CD4-positive, alpha-beta T cell treated with Interleukin-2 at 100 ng/mL for 4 hours (primary cell): ENCODE measurements at places on chromosomes 16 and 17.

- no peak for DNase-seq
These were observed 24.3 kb downstream of the HLF start for GRCh38 chr17:55289106-55289446.

- DNase-seq: no peak
These were observed 17.9 kb upstream of the NSMCE1 start for GRCh38 chr16:27286451-27286850.

DNA sequence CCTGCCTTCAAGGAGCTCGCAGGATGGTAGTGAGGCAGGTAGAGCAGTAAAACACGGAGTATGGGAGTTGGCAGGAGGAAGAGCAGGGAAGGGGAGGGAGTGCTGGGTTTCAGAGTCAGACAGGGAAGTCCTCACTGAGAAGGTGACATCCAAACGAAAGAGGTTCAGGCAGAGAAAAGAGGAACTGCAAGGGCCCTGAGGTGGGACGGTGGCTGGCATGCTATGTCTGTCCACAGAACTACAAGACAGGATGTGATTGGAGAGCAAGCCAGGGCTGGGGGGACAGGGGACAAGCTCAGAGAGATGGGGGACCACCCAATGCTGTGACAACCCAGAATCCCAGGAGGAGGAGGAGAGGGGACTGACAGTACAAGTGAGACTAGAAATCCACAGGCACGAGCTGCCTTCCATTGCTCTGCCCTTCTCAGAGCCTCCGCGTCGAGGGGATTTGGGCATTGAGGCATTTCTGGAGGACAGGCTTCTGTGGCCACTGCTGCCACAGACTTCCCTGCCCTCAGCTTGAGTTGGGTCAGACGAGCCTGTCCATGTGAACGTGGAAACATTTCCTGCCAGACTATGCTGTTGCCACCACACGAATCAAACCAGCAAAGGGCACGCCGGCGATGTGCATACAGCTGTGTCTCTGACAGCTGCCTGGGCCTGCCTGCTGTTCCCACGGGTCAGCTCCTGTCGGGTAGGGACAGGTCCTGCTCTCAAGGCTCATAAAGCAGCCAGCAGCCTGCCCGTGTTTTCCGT lies 100.1 kb downstream of the RAB11FIP4 start:
- peak; percentile 6 for DNase-seq

DNA sequence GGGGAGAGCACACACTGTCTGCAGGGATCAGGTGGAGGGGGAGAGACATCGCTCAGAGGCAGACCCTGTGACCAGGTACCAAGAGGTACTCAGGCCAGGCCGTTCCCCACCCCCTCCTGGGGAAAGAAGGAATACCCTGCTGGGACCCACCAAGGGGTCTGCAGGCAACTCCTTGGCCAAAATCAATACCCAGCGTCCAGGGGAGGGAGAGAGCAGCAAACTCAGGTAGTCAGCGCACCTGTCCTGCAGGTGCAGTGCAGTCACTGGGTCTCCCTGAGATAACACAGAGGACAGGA lies 57.5 kb upstream of the DOC2B start:
- DNase-seq: no peak

- DNase-seq: no peak
These were observed 26.6 kb upstream of the GINS3 start for GRCh38 chr16:58365623-58366022.

DNA sequence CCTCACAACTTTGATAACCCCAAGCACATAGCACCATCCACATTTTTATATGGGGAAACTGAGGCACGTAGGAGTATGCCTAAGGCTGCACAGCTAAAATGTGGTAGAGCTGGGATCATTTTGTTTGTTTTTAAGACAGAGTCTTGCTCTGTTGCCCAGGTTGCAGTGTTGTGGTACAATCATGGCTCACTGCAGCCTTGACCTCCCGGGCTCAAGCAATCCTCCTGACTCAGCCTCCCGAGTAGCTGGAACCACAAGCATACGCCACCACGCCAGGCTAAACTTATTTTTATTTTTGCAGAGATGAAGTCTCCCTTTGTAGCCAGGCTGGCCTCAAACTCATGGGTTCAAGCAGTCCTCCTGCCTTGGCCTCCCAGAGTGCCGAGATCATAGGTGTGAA lies 81.0 kb upstream of the GSE1 start:
- no peak for DNase-seq
